Brain (organoid and tissue), 16 donors: ENCODE measurements at places on chromosomes 3 and 15. TPM values are rescaled to one million over a fixed set of nuclear protein-coding genes. Genes with fewer than 3 reads are reported as not detected.

CCDC33 gene
- polyA plus RNA-seq: 0.46 TPM

CHDH gene
- polyA plus RNA-seq: 5.5 TPM

DRD3 gene
- polyA plus RNA-seq: not detected

FSTL1 gene
- 22.5 TPM for polyA plus RNA-seq

SAMD7 gene
- not detected for polyA plus RNA-seq

SLCO2A1 gene
- polyA plus RNA-seq: 3.9 TPM

CADM2 gene
- polyA plus RNA-seq: 5.9 TPM

NAALADL2 gene
- polyA plus RNA-seq: 0.80 TPM

RTP1 gene
- 0.93 TPM for polyA plus RNA-seq

DPPA4 gene
- polyA plus RNA-seq: not detected

CMTM8 gene
- 4.2 TPM for polyA plus RNA-seq

ALS2CL gene
- polyA plus RNA-seq: 0.39 TPM

DNAH1 gene
- 1.8 TPM for polyA plus RNA-seq

ETFA gene
- 87.7 TPM for polyA plus RNA-seq

HERC2 gene
- polyA plus RNA-seq: 96.3 TPM

RPL29 gene
- 1,543 TPM for polyA plus RNA-seq

HRG gene
- not detected for polyA plus RNA-seq

LYZL4 gene
- not detected for polyA plus RNA-seq

CHRNA5 gene
- 3.9 TPM for polyA plus RNA-seq

GREM1 gene
- polyA plus RNA-seq: 4.4 TPM

WHAMM gene
- polyA plus RNA-seq: 1.8 TPM

RNU6-1 gene
- not detected for polyA plus RNA-seq

CKMT1A gene
- 40.5 TPM for polyA plus RNA-seq

GHSR gene
- not detected for polyA plus RNA-seq

CCDC191 gene
- 2.5 TPM for polyA plus RNA-seq

GABRR3 gene
- not detected for polyA plus RNA-seq

NDUFB4 gene
- 350 TPM for polyA plus RNA-seq

PSMD6 gene
- 39.4 TPM for polyA plus RNA-seq

DUOXA2 gene
- not detected for polyA plus RNA-seq

CAPN3 gene
- polyA plus RNA-seq: 76.9 TPM

RAB6B gene
- polyA plus RNA-seq: 57.4 TPM
